ENCODE measurements at places on chromosomes 7 and 10.

DNA sequence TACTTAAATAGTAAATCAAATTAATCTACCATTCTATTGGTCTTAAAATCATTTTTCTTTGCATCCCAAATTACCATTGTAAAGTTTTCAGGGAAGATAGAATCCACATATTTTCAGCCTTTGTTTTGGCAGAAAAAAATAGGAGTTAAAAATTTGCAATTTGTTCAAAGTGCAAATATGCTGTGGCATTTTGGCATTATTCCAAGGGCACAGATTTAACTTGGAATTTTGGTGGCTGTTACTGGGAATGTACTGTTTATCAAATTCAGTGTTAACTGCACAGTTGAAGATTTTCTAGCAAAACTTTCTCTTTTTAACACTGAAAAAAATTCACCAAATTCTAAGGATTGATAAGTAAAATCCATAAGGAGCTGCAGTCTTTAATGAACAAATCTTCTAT is 151.0 kb upstream of the HDAC9 start:
- no peak for DNase-seq

DNA sequence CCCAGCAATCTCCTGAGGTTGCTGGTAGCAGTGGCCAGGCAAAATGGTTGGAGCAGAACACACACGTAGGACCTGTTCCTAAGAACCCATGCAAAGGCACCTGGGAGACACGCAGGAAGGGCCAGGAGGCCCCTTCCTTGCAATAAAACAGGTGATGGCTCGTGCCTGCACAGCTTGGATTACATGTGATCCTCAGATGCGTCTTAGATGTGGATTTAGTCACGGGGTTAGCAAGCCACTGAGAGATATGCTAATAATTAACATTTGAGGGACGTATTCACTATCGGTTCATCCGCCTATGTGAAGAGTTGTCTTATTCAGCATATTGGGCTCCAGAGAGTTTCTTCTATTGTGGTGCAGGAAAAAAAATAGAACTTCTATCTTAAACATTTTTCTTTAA is 4.6 kb upstream of the RHEB start:
- no peak for DNase-seq

DNA sequence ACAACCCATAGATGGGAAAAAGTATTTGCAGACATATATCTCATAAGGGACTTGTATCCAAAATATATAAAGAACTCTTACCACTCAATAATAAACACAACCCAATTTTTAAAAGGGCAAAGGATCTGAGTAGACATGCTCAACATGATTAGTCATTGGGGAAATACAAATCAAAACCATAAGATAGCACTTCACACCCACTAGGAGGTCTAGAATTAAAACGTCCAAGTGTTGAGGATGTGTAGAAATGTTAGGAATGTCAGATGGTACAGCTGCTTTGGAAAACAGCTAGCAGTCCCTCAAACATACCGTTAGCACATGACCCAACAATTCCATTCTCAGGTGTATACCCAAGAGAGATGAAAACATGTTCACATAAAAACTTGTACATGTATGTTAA is 8.3 kb downstream of the PSTK start:
- DNase-seq = no peak

- DNase-seq = no peak
These were observed 34.6 kb downstream of the SCART1 start for GRCh38 chr10:133488354-133488753.

DNA sequence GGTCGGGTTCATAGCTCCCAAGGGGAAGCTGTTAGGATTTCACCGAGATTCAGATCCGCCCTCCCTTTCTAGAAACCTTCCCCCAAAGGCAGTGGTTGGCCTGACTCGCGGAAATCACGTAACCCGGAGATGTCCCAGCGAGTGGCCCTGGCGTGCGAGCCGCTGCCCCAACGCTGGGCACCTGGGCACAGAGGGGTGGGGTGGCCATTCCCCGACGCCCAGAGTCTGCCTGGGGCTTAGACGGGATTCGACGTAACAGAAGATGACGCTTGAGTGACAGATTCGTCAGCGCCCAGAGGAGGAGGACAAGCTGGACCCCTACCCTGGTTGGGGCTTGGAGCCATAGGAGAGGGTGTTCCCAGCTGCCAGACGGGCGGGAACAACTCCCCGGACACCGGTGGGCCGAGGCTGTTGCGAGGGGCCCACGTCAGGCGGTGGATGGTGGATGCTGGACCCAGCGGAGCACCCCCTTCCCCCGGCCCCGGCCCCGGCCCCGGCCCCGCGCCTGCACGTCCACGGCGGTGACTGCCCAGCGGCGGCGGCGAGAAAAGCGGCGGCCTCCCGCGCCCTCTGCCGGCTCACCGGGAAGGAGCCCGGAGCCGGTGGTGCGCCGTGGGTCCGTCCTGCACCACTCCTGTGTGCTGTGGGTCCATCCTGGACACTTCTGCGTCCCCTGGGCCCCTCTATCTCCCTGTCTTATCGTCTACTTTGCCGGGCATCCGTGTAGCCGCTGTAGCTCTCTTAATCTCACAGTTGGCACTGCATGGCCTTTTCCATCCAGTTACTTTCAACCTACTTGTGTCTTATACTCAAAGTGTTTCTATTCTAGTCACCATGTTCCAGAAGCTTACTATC is 35.4 kb upstream of the KNDC1 start:
- no peak for DNase-seq

DNA sequence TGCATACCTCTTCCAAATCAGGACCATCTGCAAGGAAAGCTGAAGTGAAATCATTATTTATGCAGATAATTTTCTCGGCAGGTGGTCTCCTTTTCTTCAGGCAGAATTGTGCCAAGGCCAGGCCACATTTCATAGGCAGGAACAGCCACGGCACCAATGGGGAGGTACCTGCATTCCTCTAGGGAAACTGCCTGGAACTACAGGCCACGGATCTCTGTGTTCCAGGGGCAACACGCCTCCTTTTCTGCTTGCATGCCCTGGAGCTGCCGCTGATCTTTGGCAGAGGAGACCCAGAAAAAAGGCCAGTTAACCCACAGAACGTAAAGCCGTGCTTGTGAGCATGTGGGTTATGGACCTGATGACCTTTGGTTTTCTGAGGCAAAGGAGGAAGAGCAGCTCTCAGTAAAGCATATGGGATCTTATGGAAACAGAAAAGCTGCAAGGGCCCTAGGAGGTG is 111.2 kb upstream of the KIAA1217 start:
- DNase-seq = no peak

DNA sequence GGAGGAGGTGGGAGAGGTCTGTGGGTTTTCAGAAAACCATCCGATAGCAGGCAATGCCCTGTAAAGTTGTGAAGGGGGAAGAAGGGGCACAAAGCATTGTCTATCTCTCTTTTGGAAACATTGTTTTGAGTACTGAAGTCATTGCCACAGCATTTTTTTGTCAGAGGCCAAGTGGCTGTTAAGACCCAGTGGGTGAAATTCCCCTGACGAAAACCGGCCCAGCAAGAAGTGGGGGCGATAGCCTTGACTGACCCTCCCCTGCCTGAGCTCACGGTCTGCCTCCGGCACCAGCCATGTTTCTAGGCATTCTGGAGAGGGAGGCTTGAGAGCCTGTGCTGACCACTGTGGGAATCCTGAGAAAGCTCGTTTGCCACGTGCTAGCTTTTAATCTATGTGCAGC is 144.7 kb downstream of the RPS24 start:
- no peak for DNase-seq

DNA sequence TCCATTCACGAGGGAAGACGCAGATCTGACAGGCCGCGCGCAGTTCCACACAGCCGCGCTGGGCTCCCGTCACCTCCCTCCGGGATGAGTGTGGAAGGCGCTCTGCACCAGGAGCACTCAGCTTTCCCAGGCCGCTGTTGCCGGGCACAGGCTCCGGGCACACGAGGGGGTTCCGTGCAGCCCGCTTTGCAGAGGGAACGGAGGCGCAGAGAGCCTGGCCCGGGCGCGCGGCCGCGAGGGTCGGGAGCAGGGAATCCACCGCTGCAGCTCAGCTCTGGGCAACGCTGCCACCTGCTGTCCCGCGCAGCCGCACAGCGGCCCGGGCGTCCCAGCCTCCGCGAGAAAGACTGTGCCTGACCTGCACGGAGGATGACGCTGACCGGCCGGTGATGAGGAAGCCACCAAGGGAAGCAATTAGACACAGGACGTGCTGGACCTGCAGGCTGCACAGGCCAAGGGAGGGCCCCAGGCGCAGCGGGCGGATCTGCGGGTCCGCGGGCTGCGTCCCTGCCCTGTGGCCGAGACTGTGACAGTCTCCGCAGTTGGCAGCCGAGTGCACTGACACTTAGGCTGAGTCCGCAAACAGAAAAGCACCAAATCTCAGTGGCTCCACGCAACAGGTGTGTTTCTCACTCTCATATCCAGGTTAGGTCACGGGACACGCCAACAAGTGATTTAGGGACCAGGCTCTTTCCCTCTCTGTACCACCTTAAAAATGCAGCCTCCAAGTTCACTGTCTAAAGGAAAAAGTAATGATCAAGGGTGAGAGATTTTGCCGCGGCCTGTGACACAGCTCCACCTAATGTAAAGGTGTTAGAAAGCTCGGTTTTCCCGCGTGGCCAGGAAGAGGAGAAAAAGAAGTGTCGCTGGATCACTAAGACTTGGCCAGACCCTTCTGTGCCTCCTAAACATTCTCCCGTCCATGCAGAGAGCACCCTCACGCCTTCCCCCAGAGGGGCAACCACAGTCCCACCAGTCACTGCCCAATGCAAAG is 94.5 kb downstream of the SEC61G start:
- DNase-seq = no peak

DNA sequence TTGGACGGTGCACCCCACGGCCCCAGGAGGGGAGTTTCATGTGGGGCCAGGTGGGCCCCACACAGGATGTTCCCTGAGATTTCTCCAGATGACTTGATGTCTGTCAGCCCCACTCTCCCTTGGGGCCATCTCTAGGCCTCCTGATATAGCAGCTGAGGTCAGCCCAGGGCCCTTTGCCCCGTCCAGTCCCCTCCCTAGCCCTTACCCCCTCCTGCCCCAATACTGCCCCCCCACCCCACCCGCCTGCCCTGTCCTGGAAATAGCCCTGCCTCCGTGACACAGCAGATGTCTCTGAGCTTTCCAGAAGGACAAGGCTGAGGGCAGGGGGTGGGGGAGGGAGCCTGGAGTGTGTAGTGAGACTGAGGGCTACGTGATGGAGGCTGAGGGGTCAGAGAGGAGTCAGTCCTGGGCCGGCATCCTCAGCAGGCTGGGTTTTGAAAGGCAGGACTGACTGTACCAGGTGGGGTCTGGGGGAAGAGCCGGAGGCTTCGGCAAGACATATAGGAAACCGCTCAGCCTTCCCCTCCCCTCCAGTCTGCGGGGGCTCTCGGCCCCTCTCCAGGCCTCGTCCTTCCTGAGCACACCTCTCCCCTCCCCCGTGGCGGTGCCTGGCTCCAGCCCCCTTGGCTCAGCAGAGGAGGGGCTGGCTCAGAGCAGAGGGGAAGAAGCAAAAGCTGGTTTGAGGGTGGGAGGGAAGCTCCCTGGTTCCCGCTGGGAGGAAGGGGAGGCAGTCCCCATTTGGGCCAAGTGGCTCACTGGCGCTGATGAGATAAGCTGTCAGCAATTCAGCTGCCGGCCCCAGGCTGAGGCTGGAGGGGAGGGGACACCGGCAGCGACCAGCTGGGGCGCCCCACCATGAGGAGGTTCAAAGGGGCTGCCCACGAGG is 2.0 kb downstream of the FLNC start:
- no peak for DNase-seq

DNA sequence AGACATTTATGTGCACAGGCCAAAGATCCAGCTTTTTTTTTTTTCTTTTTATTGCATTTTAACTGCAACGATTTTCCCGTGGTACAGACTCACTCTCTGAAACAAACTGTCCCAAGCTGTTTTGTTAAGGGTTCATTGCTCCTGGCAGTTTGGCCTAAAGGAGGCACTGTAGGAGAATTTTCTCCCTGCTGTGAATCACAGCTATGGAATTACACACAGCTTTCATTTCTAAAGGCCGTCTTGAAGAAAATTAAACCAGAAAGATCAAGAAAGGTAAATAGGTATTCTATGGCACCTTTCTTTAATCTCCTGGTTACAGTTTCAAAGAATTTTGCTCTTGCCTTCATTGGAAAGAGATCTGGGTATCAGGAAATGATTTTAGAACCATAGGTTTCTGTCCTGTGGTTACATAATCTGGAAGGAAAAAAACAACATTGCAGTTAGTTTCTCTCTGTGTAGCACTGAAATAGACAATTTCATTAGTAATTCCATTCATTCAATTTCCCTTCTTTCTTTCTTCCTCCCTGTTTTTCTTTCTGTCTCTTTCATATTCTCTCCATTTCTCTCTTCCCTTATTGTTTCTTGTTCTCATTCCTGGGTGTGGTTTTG is 51.2 kb downstream of the PDK4 start:
- no peak for DNase-seq

DNA sequence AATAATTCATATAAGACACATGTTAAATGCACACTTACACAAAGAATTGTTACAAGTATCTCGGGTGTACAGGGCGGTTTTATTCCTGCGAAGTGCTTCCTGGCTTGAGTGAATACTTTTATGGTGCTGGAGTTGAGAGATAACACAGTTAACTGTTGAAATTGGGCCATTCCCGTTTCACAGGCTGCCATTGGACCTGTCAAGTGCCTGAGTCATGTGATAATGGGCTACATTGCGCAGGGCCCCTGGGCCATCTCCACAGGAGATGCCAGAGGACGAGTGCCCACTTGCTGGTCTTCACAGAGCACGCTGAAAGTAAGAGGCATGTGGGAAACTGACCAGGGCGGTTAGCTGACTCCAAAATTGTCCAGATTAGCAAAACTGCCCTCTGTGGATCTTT is 4.8 kb downstream of the FBH1 start:
- no peak for DNase-seq

Measured in T-helper 9 cell (primary cell).